ENCODE measurements at places on chromosomes 2 and 18. TPM values are rescaled to one million over a fixed set of nuclear protein-coding genes. Genes with fewer than 3 reads are reported as not detected.

DNA sequence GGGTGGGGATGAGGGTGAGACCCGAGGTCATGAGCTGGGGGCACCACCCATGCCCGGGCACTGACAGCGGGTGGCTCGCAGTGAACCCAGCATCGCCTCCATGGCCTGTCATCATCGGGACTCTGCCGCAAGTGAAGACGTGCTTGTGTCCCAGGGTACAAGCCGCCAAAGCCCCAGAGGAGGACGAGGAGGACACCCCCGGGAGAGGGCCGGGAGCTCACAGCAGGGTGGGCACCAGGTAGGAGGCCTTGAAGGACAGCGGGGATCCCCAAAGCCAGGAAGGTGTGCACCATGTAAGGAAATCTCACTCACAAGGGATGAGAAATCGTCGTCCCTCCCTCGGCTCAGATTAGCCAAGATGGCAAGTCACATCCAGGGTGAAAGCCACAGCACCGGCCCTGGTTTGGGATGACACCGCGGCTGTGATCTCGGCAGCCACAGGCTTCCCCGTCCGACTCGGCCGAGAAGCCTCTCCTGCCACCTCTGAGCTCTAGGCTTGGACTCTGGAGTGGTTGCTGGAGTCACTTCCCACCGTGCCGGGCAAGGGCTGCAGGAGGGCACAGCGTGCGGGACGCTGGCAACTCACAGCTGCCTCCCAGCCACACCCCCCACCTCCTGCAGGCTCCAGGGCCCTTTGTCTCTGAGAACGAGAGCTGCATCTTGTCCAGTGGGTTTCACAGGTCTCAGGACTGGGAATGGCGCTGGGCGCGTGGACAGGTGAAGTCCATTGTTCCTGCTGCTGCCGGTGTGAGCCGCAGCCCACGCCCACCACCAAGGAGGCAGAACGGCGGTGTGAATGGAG, 81.6 kb upstream of the CTDP1 start:
- no peak for DNase-seq

GRCh38 chr2:216594081-216594480, 39.1 kb upstream of the IGFBP2 start:
- no peak for DNase-seq

Gene PKDCC
- 60.4 TPM for total RNA-seq

DNA sequence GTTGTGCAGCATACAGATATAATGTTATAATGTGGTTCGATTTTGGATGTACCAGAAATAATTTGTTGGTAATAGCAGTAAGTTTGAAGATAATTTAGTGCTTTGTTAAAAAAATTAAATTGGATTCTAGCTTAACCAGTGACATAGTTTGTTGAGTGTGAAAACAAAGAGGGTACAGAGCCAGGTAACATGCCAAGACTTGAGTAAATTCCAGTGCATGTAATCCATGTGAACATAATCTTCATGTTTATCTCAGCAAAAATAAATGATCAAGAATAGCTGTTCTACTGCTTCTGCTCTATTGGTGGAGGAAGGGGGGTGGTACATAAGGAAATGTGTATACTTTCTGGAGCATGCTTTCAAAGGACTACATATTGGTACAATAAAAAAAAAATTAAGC, 165.8 kb downstream of the DNAH7 start:
- DNase-seq: no peak

DNA sequence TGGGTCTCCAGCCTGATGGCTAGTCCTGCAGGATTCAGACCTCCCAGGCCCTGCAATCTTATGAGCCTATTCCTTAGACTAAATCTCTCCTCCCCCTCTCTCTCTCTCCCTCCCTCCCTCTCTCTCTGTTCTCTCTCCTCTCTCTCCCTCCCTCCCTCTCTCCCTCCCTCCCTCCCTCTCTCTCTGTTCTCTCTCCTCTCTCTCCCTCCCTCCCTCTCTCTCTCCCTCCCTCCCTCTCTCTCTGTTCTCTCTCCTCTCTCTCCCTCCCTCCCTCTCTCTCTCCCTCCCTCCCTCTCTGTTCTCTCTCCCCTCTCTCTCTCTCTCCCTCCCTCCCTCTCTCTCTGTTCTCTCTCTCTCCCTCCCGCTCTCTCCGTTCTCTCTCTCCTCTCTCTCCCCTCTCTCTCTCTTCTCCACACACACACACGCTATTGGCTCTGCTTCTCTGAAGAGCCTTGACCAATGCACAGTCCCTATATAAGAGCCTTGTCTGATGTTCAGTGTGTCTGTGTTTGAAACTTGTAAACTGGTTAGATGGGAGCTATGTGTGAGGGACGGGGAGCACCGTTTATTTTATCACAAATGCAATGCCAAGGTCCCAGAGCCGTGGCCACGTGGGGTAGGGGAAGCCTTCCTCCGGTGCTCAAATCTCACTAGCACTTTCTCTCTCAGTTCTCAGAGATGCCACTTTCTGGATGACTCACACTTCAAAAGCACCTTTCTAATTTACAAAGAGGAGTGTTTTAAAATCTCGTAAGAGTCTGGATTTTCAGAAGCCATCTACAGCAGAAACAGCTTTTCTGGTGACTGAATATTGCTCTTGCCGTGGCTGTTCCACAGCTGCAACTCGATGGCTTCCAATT, 9.4 kb upstream of the PRLH start:
- DNase-seq: no peak

DNA sequence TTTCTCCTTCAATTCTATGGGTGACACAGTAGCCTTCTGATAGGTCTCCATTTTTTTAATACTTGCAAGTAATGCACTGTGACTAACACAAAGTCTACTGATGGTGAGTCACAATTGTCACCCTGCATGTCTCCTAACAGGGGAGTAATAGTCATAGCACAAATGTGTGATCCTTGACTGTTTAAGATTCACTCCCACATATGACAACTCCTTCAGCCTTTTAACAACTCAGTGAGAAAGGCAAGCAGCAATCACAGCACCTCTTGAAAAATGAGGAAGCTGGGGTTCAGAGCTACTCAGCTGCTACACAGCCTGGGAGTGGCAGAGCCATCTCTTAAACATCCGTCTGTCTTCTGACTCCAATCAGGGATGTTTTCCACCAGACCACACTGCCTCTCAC, 63.8 kb downstream of the EHD3 start:
- DNase-seq: no peak

GRCh38 chr2:145736871-145737270, 1217.0 kb upstream of the ZEB2 start:
- no peak for DNase-seq

DNA sequence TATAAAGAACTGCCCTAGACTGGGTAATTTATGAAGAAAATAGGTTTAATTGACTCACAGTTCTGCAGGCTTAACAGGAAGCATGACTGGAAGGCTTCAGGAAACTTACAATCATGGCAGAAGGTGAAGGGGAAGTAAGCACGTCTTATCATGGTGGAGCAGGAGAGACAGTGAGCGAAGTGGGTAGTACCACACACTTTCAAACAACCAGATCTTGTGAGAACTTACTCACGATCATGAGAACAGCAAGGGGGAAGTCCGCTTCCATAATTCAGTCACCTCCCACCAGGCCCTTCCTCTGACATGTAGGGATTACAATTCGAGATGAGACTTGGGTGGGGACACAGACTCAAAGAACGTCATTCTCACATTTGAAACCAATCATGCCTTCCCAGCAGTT, 260.1 kb upstream of the FAM98A start:
- no peak for DNase-seq

DNA sequence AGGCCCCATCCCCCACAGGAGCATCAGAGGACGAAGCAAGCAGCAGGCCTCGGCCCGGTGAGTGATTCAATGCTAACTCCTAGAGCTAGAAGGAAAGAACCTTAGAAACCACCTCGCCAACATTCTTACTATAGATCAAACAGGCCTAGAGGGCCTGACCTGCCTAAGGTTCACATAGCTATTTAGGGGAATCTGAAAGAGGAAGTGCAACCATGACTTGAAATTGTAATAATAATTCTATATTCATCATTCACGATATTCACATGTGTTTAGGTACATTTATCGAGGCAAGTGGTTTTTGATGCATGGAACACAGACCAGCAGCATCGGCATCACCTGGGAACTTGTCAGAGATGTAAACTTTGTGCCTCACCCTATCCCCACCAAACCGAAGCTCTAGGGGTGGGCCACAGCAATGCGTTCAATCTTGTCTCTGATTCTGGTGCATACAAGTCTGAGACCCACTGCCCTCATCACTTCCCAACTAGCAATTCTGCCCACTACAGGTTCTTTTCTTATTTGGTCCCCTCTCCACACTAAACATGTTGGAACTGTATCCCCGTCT, 78.0 kb upstream of the DNMT3A start:
- no peak for DNase-seq

- DNase-seq: no peak
These were observed 290.3 kb downstream of the C1D start for GRCh38 chr2:67772216-67773170.

DNA sequence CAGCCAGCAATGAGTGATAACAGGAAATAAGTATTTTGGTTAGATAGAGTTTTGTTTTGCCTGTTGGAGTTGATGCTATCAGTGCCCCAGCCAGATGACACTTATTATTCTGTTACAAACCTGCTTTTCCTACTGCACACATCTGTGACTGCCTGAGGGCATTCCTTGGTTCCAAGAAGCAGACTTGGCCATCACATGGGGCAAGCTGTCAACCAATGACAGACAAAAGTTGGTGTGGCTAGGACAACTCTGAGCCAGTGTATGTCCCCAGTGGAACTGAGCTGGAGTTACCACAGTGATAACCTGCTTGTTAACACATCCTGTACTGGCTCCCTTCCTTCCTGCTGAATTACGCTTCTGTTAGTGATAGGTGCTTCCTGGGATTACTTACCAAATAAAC, 54.5 kb downstream of the FAM171B start:
- no peak for DNase-seq

DNA sequence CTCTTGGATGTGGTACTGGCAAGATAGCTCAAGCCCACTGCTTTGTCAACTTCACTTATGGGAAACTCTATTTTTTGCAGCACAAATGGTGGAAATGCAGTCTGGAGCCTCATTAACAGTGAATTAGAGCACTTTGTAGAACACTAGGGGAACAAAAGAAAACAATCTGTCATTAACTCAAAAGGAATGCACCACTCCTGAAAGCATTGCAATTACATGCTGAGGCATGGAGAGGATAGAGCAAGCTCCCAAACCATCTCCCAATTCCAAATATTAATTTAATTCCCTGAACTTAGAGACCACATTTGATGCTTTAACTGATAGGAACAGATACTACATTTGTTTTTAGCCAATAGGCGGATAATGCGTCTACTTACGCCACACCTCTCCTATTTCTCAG, 32.8 kb upstream of the TANC1 start:
- no peak for DNase-seq

GRCh38 chr2:101998896-101999789, 7.4 kb downstream of the IL1R2 start:
- DNase-seq: no peak

Gene IL36A
- total RNA-seq: not detected

Gene GRB14
- total RNA-seq: 6.7 TPM

- DNase-seq: no peak
These were observed 64.3 kb upstream of the RBBP8 start for GRCh38 chr18:22868831-22869230.

Gene LIMS2
- 112 TPM for total RNA-seq

GRCh38 chr2:18496516-18496915, 63.9 kb downstream of the RDH14 start:
- DNase-seq: no peak

Gene SMCHD1
- total RNA-seq: 83.8 TPM

GRCh38 chr2:10680957-10681356, 8.8 kb downstream of the NOL10 start:
- DNase-seq: no peak

Gene TXNDC2
- total RNA-seq: 0.21 TPM

Gene SERPINB3
- total RNA-seq: not detected

DNA sequence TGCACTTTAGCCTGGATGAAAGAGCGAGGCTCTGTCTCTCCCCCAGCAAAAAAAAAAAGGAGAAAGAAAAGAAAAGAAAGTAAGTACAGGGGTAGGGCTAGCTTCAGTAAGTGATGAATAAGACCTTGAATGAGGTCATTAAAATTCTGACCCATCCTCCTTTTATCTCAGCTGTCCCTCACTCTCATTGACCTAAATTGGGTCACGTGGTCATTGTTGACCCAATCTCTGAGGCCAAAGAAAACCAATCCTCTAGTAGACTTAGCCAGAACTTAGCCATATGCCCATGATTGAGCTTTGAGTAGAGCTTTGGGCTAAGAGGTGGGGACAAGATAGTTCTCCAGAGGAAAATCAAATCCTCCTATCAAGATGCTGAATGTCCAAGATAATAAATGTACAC, 149.3 kb downstream of the PDE11A start:
- no peak for DNase-seq

- DNase-seq: no peak
These were observed 108.0 kb downstream of the SGPP2 start for GRCh38 chr2:222532315-222532714.

GRCh38 chr2:423479-423878, 135.6 kb upstream of the ALKAL2 start:
- no peak for DNase-seq

Gene GAL3ST2
- total RNA-seq: 0.47 TPM

DNA sequence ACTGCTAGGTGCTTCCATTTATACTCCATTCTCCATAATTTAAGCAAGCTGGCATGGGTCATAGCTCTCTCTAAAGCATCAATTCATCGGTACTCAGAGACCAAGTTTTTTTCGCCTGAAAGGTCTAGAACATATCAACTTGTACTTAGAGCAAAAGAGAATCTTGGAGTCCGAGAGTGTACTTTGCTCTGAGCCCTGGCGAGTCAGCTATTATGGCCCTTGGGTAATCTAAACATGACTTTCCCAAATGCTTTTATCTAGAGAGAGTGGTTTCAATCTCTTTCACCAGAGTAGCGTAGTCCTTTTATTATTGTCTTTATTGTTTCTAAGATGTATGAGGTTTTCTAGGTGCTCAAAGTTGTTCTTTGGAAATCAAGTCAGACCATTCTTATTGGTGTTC, 34.4 kb downstream of the MAIP1 start:
- DNase-seq: no peak

- DNase-seq: no peak
These were observed 92.6 kb downstream of the ACTR2 start for GRCh38 chr2:65320042-65320725.

- DNase-seq: no peak
These were observed 219.3 kb upstream of the FOSL2 start for GRCh38 chr2:28173377-28173776.

GRCh38 chr2:207133458-207133819, 32.3 kb downstream of the KLF7 start:
- DNase-seq: no peak

Gene DCDC2C
- total RNA-seq: not detected

Gene PLGLB1
- 1.7 TPM for total RNA-seq

DNA sequence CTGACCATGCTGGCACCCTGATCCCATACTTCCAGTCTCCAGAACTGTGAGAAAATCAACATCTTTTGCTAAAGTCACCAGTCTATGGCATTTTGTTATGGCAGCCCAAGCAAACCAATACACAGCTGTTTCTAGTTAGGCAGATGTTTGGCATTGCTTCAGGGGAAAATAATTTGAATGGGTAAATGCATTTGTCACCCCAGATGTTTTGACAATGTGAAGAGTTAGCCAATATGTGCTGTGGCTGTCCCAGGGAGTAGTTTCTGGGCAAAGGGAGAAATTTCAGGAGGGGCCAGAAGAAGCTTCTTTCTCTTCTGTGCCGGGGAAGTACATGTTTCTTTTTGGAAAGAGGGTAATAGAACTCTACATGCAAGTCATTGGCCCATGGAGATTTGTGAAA, 619.0 kb downstream of the SLC4A3 start:
- DNase-seq: no peak
